Glutamatergic neuron (in vitro differentiated cells): ENCODE measurements at places on chromosomes 1 and 21. TPM values are rescaled to one million over a fixed set of nuclear protein-coding genes. Genes with fewer than 3 reads are reported as not detected.

- DNase-seq, result no peak
These were observed 11.5 kb downstream of the YBEY start for GRCh38 chr21:46297338-46298271.

GRCh38 chr1:172870901-172871606 is 179.7 kb downstream of the TNFSF18 start:
- DNase-seq, result no peak

DNA sequence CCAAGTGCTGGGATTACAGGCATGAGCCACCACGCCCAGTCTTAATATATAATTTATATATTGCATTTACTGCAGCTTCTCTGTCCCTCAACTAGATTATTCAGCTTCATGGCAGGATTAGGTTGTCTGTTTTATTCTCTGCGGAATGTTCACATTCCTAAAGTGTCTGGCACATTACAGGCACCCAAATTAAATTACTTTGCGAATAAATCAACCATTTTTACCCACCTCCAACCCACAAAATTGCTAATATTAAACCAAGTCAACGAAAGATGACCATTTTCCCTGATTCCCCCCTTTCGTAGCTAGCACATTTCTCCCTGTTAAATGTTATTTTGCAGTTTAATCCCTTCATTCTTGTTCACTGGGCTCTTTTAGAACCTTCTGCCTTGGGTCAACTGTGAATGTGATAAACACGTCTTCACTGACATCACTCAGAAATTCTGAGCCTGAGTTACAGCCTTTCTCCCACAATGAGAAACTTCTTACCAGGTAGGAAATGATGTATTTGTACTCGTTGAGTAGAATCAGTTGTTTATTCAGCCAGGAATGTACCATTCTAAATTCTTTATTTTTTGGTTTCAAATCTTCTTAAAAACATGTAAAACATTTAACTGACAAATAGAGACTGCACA is 35.9 kb downstream of the THAP3 start:
- no peak for DNase-seq

- DNase-seq, result no peak
These were observed 11.8 kb upstream of the ATP13A2 start for GRCh38 chr1:17023573-17023972.

- DNase-seq, result no peak
These were observed 592.5 kb downstream of the PTPRU start for GRCh38 chr1:29828526-29829447.

DNA sequence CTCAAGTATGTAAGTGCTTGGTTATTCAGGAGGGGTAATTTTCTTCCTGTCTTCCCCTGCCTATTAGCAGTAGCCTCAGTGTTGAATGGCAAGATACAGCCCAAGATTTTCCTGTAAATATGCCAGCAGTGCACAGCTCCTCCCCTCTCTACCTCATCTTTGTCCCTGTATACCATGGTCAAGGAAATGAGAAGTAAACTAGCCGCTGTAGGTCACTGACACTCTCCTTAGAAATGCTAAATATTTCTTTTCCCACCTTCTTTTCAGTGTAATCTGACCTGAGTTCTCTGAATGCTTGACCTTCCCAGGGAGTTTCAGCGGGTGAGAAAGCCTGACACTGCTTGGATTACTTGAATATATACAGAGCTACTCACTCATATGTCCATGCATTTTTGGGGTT is 84.1 kb upstream of the ZNF326 start:
- no peak for DNase-seq

GRCh38 chr1:79663916-79664315 is 657.4 kb upstream of the ADGRL4 start:
- no peak for DNase-seq

GRCh38 chr1:68278221-68278620 is 45.9 kb upstream of the WLS start:
- no peak for DNase-seq

DNA sequence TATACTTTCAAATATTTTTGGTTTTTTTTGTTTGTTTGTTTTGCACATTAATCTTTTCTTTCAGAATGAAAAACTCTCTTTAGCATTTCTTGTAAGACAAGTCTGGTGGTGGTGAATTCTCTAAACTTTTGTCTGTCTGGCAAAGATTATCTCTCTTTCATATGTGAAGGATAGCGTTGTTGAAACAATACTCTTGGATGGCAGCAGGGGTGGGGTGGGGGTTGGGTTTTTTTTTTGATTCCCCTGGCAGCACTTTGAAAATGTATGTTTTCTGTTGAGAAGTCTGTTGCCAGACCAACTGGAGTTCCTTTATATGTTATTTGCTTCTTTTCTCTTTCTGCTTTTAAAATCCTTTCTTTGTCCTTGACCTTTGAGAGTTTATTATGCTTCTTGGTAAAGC is 160.2 kb downstream of the VAV3 start:
- DNase-seq, result no peak

Gene FLG2
- total RNA-seq, result not detected

Gene NUF2
- 5.8 TPM for total RNA-seq

Gene SH2D2A
- 0.86 TPM for total RNA-seq

Gene HMGCL
- total RNA-seq, result 19.4 TPM

Gene CXADR
- total RNA-seq, result 54.9 TPM

Gene CCDC190
- not detected for total RNA-seq
